Activated CD4-positive, CD25-positive, alpha-beta regulatory T cell (primary cell): ENCODE measurements at places on chromosomes 12 and 14.

DNA sequence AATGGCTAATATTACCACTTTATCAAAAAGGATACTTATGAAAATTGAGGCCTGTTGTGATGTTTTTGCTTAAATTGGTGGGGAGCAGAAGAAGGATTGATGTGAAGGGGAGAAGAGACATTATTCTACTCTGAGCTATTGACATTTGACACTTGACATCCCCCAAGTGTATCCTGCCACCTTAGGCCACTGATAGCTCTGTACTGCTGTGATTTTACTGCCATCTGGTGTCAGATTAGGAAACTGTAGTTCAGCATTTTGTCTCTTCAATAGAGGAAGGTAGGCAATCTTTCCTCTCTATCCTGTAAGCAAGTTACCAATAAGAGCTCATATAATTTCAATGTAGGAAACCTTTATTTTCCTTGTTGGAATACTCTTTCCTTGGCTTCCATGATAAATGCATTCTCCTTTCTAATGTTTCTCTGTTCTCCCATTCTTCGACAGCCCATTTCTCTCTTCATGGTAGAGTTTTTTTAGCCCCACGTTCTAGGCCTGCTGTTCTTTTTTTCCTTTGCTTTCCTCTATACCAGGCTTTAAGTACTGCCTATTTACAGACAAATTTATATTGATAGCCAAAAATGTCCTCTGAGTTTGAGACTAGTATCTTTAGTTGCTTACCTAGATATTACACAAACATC is 46.3 kb downstream of the PPHLN1 start:
- DNase-seq, result no peak

DNA sequence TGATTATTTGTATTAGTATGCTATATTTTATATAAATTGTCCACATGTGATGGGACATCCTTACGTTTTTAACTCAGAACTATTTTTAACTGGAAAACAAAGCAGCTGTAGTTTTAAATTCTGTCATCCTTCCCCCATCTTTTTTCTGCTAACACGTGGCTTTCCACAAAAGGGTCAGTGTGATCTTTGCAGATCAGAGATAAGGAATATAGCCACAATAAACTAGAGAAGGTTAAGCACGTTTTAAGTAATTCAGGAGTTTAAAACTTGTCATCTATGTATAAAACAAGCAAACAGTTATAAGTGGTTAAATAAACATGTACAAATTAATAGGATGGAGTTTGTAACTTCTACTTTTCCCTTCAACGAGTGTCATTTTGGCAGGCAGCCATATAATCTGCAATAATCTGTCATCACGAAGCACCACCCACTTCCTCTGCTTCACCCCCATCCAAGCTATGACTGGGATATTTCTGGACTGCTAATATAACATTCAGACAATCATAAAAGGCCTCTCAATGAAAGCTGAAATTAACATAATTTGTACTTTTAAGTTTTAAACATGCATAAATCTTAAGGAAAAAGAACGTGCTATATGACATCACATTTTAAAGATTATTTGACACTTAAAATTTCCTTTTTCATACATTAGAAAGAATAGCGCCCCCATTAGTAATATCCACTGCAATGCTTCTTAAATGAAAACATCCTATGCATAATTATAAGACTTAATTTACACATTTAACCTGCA is 15.3 kb downstream of the TAOK3 start:
- DNase-seq, result no peak

- DNase-seq, result no peak
Observed at GRCh38 chr14:34354556-34354955, 107.5 kb downstream of the SPTSSA start.

- DNase-seq, result no peak
Observed at GRCh38 chr12:3712209-3712992, 40.5 kb downstream of the CRACR2A start.

GRCh38 chr12:19287302-19287701 is 152.0 kb upstream of the AEBP2 start:
- DNase-seq, result no peak

GRCh38 chr12:92467886-92468285 is 234.9 kb upstream of the PLEKHG7 start:
- no peak for DNase-seq

GRCh38 chr12:114868995-114869834 is 185.2 kb upstream of the TBX3 start:
- no peak for DNase-seq

GRCh38 chr14:35366056-35366451 is 38.5 kb downstream of the NFKBIA start:
- no peak for DNase-seq

- DNase-seq, result no peak
Observed at GRCh38 chr14:52442602-52443001, 109.7 kb downstream of the TXNDC16 start.

- no peak for DNase-seq
Observed at GRCh38 chr14:99887407-99887806, 94.2 kb downstream of the EML1 start.

DNA sequence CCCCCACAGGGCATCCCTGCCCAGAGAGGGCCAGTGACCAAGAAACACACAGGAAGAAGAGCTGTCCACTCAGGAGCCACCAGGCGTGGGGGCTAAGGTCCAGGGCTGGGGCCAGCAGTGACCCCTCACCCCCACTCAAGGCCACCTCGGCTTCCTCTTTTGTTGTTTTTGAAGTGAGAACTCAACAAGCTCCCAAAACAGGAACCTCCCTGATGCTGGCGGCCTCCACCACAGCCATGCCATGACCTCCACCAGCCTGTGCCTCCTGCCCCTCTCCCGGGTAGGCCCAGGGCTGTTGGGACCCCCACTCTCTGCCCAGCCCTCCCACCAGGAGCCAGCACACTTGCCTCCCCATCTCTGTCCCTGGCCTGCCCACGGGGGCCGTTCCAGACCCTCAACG is 7.8 kb downstream of the AKT1 start:
- DNase-seq, result no peak

- no peak for DNase-seq
Observed at GRCh38 chr12:98549371-98550110, 34.2 kb downstream of the TMPO start.

DNA sequence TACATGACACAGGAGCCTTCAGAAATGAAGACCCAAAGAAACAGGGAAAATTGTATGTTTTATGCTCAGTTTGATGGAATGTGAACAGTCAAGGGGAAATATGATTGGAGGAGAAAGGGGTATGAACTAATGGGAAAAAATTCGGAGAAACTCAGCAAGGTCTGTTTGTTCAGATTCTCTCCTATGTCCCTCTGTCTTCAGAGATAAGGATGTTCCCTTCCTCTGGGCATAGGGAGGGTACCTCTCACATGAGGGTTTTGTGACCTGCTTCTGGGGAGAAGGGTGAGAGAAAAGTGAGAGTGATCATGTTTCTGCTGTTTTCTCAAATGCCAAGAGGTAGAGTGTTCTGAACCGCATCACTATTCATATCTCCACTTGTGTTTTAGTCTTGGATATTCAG is 26.6 kb upstream of the LIMA1 start:
- no peak for DNase-seq

DNA sequence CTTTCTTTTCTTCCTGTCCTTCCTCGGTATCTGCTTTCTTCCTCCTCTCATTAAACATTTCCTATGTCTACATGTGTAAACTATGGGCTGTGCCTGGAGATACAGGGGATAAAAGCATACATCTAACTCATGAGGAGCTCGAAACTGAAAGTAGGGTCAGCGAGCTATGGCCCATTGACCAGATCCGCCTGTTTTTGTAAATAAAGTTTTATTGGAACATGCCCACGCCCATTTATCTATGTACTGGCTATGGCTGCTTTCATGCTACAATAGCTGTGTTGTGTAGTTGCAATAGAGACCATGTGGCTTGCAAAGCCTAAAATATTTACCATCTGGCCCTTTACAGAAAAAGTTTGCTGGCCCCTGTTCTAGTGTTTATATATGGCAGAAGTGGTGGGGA is 500.8 kb upstream of the GARIN6 start:
- no peak for DNase-seq

DNA sequence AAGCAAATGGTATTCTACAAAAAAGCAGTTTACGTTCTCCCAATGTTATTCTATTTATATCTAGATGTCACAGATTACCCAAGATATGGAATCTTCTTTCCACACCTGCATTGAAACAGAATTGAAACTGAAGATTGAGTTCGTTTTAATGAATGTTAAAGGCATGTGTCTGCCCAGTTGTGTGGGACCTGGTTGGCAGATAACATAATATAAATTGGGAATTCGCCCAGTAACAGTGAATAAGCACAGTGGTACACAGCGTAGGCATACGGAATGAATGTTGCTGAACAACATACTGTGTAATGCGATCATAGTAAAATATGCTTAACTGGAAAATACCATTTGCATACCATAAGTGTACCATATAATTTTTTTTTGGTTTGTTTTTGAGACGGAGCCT is 4.3 kb downstream of the KHNYN start:
- no peak for DNase-seq

- DNase-seq, result no peak
Observed at GRCh38 chr12:82530394-82530793, 156.3 kb upstream of the TMTC2 start.

- DNase-seq, result no peak
Observed at GRCh38 chr12:97639702-97640101, 177.1 kb downstream of the RMST start.

GRCh38 chr14:23537351-23538049 is 14.1 kb downstream of the ZFHX2 start:
- DNase-seq, result no peak

GRCh38 chr12:31029468-31029867 is 44.2 kb upstream of the DDX11 start:
- DNase-seq, result no peak

GRCh38 chr12:51821440-51822260 is 26.9 kb downstream of the FIGNL2 start:
- no peak for DNase-seq

- DNase-seq, result no peak
Observed at GRCh38 chr12:19239616-19240234, 110.2 kb downstream of the PLEKHA5 start.
